LHCN-M2 (cell line): ENCODE measurements at places on chromosomes 13 and 19. TPM values are rescaled to one million over a fixed set of nuclear protein-coding genes. Genes with fewer than 3 reads are reported as not detected.

GRCh38 chr19:16582486-16583261 is 10.5 kb upstream of the SLC35E1 start:
- no peak for DNase-seq

GRCh38 chr13:26747706-26748105 is 12.9 kb downstream of the GPR12 start:
- DNase-seq = no peak

DNA sequence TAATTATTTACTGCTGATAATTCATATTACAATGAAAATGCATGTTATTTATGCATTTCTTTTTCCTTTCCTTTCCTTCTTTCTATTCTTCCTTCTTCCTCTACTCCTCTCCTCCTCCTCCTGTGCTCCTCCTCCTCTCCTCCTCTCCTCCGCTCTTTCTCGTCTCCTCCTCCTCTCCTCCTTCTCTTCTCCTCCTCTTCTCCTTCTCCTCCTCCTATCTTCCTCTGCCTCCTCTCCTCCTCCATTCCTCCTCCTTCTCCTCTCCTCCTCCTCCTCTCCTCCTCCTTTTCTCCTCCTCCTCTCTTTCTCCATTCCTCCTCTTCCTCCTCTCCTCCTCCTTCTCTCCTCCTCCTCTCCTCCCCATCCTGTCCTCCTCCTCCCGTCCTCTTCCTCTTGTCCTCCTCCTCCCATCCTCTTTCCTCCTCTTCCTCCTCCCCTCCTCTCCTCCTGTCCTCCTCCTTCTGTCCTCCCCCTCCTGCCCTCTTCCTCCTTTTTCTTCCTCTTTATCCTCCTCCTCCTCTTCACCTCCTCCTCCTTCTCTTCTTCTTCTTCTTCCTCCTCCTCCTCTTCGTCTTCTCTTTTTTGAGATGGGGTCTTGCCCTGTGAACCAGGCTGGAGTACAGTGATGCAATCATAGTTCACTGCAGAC is 14.7 kb downstream of the ADGRE2 start:
- DNase-seq = no peak

GRCh38 chr19:42313096-42313839 is at the start of gene TMEM145:
Gene TMEM145 (plus strand): TSS chr19:42313309. CDS start chr19:42313377, 68 bp downstream.
- peak; percentile 28 for DNase-seq

GRCh38 chr13:34124666-34125306 is 306.8 kb downstream of the RFC3 start:
- DNase-seq = no peak

GRCh38 chr19:2308114-2308556 is at the start of gene LINGO3:
Gene LINGO3 (minus strand): TSS chr19:2308154. CDS start chr19:2291776, 16,378 bp downstream.
- DNase-seq = no peak

DNA sequence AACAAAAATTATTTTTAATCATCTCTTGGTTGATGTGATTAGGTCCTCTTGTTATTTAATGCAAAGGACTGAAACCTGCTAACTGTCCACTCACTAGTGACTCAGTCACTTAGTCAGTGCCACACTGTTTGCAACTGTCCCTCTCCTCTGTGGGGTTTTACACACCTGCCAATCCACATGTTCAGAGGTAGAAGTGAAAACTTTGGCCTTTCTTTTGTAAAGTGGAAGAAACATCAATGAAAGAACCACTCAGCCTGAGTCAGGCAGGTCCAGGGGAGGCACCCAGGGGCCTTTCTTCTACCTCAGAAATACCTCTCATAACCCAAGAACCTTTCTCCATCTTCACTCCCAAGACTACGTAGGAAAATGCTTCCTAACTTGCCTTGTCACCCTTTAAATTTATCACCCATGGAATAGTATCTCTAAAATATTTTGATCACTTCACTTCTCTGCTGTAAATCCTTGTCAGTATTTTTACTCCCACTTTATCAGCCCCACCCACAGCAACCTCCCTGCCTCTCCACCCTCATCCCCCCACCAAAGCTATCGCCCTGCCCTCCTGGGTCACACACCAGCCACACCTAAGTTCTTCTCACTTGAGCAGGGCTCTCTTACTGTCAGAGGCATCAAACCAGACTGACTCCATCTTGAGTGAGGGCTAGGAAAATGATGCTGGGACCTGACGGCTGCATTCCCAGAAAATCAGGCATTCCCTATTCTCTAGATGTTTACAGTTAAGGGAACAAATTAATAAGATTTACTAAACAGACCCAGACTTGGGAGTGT is 29.6 kb upstream of the EEF1AKMT1 start:
- no peak for DNase-seq

GRCh38 chr19:40752257-40752781 is 1.3 kb downstream of the SNRPA start:
- no peak for DNase-seq

DNA sequence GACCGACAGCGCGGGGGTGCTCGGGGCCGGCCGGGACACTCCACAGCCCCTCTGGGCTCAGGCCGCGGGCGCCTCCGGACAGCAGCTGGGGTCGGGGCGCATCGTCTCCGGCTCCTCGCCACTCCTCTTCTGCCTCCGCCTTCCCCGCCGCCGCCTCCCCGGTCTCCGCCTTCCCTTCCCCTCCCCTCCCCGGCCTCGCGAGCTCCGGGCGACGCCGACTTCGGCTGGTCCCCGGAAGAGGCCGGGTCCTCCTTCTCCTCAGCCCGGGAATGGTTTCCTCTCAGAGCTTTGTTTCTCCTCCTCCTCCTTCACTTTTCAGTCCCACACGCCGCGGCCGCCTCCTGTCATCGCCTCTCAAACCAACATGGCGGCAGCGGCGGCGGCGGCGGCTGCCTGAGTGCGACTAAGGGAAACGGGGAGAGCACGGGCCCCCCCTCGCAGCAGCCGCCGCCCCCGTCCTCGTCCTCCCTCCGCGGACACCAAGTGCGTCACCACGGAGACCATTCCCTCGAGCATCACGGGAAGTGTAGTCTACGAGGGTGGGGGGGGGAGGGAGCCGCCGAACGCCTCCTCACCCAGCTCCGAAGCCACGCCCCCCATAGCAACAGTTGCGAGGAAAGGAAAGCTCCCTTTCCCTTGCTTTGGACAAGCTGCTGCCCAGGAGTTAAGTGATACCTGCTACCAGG is at the start of gene UBL3:
TSS of gene UBL3 (minus strand) at position 405 of the 686 bp plus-strand sequence. CDS start 1,079 bp downstream, outside the sequence.
- DNase-seq = peak; percentile 96

GRCh38 chr13:97224544-97225300 is 2.6 kb downstream of the MBNL2 start:
- peak; percentile 31 for DNase-seq

- peak; percentile 69 for DNase-seq
Measured at GRCh38 chr13:72652681-72653080, 74.7 kb downstream of the MZT1 start.

DNA sequence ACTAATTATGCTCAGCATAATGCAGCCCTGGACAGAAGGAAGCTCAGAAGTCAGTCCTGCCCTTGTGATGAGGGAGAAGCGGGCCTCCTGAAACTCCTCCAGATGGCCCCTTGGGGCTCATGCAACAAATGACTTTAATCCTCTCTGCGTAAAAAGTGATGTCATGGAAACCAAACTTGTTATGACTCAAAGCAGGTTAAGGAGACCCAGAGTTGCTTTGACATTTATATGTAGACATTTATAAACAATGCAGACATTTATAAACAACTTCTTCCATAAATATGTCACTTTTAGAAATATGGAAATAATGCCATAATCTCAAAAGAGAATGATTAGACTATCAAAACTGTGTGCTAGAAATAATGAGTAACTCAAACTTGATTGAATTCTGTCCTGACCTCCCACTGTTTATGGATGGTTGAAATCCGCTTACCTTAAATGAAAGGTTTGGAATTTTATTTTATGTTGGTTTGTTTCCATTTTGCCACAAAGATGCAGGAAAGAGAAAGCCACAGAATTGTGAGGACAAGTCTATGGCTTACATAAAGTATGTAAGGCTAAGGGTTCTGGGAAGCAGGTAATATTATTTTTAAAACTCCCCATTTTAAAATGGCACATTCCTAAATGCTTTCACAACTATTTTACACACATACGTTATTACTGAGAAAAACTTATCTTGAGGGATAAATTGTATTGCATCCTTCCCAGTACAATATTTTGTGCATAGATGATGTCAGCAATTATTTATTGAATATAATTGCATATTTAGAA is 73.7 kb downstream of the CYSLTR2 start:
- DNase-seq = peak; percentile 57

DNA sequence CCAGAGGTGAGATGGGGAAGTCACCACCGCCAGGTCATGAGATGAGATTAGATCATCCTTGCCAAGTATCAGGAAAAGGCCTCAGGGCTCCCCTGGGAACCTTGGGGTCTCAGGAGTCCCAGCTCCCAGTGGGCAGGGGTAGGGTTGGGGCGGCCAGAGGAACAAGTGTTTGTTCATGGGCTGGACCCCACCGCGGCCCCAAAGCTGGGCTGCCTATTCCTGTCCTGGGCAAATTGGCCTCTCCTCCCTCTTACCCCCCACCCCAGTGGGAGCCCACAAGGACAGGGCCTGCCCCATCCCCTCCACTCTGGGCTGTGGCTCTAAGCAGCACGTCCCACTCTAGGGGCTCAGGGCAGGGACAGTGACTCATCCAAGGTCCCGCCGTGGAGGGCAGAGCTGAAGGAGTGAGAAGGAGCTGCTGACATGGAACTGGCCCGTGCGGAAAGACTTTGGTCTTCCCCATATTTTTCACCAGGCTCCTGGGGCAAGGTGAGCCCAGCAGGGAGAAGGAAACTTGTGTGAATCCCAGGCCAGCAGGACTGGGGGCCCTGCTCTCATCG is 4.0 kb upstream of the HCN2 start:
- no peak for DNase-seq

Gene CACNG8
- under 0.01 and 0.06 TPM in 2 replicates for total RNA-seq

- DNase-seq = no peak
Measured at GRCh38 chr19:56660381-56661107, 11.0 kb downstream of the ZNF835 start.

DNA sequence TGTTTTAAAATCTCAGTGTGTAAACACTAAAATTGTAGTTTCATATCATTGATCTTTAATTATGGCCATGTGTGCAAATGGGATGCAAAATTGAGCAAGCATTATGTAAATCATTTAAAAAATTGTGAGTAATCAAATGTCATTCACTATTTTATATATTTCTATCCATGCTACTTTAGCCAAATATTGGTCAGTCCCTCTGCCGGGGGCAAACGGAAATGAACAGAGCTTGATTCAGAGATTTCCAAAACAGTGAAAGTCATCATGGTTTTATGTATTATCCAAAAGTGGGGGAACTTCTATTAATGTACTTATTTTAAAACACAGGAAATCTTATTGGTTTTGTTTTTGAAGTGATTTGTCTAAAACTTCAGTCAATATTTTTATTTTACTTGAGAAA is 219.1 kb downstream of the IRS2 start:
- DNase-seq = no peak

DNA sequence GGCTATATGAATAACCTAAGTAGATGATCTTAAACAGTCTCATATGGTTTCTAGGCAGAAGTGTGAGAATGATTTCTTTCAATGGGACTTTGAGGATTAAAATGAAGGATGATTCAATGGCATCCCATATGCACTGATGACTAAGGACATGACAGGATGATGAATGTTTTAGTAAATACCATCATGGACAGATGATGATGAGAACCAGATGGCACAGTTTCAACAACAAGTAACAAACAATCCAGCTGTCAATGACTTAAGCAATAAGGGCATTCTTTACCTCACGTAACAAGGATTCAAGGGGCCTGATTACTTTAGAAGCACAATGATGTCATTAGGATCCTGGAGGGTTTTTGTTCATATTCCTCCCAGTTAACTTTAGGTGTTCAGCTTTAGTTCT is 2678.4 kb downstream of the PCDH9 start:
- peak; percentile 73 for DNase-seq

DNA sequence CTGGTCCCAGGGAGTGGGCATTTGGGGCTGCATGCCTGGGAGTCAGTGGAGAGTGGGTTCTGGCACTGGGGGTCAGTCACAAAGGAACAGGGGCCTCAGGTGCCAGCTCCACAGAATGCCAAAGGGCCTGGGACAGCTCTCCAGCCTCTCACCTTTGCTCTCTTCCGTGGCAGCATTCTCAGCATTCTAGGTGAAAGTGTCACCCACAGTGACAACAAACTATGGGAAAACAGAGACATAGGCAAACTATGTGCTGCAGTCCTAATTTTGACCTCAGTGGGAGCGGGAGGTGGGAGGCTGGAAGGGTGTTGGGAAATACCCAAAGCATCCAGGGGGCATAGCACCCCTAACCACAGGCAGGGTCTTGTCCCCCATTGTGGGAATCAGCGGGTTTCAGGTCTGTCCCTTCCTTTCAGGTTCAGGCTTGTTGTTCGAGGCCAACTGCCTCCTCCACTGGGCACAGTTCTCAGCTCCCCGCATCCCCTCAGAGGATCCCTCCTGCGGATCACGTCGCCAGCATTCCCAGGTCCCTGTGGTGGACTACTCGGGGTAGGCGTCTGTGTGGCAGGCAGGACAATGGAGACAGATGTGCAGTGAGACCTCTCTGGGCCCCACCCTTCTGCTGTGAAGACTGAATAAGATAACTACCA is 52.4 kb downstream of the TSHZ3 start:
- DNase-seq = no peak

DNA sequence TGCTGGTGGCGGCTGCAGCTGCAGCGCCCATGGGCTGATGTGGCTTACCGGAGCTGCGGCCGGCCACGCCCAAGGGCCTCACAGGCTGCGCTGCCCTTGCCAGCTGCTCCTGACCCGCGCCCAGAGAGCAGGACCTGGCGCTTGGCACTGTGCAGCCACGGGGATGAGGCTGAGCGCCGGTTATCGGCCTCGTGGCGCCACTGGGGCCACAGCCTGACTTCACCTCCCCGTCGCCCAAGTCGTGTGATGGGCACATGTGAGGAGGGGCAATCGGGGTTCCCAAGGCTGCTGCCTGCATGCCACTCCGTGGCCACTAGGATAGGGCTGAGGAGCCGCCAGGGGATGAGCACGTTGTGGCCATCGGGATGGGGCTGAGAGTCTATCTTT is 77.2 kb upstream of the PABPC3 start:
- no peak for DNase-seq

Gene ADAMTS10
- 0.06 and 0.46 TPM in 2 replicates for total RNA-seq

Gene DBP
- 2.9 and 4.8 TPM in 2 replicates for total RNA-seq

- no peak for DNase-seq
Measured at GRCh38 chr13:58955546-58956385, 1208.0 kb downstream of the DIAPH3 start.

GRCh38 chr19:45630463-45630862 is 8.7 kb downstream of the EML2 start:
- peak; percentile 80 for DNase-seq

Gene ZNF649
- 8.7 and 9.1 TPM in 2 replicates for total RNA-seq

Gene SULT2A1
- not detected in 2 replicates for total RNA-seq

DNA sequence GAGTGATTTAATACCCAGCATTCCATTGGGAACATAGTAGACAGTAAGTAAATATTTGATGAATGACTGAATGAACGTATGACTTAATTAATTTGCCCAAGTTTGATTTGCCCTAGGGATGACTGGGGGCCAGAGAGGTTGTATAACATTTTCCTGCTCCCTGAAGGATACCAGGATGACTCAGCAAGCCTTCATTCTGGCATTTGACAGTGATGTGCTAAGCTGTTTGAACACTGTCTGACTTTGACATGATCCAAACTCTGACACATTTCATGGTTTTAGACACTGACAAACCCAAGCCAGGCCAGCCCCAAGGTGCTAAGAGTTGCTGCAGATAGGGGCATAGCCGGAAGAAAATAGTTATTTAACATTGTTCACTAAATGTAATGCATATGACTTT is 53.4 kb upstream of the KLF12 start:
- peak; percentile 61 for DNase-seq

- DNase-seq = peak; percentile 46
Measured at GRCh38 chr19:35090506-35091214, 25.0 kb upstream of the FXYD3 start.

Gene CLEC17A
- not detected in 2 replicates for total RNA-seq

Gene IGFLR1
- 5.1 and 11.7 TPM in 2 replicates for total RNA-seq

GRCh38 chr13:27137759-27138158 is 33.9 kb downstream of the USP12 start:
- DNase-seq = peak; percentile 80

GRCh38 chr13:71618159-71618558 is 248.8 kb downstream of the DACH1 start:
- peak; percentile 0 for DNase-seq
